KG1 (cell line): ENCODE measurements at places on chromosomes 3 and 15.

DNA sequence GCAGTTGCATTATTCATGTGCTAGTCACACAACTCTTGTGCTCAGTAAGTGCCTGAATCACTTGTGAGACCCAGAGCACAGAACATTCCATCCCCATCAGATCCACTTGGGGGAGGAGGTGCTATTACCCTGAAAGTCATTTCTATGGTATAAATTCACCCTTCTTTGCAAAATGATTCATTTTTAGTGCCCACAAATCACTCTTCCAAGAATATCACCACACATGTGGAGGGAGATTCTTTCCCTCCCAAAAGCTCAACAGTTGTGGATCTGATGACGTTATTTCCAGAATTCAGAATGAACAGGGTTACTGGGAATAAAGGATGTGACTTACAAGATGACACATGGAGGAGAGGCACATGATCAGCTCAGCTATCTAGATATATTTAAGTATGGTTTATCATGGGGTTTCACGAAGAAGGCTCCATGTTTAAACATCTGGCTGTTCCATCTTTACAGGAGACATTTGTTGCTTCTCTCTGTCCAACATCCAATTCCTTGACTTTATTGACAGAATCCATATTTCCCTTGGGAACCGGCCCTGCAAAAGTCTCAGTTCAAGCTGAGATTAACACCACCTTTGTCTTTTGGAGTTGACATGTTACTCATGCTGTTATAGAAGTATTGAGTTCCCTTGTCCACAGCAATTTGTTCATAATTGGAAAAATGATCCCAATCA is 214.2 kb upstream of the PROK2 start:
- no peak for DNase-seq

DNA sequence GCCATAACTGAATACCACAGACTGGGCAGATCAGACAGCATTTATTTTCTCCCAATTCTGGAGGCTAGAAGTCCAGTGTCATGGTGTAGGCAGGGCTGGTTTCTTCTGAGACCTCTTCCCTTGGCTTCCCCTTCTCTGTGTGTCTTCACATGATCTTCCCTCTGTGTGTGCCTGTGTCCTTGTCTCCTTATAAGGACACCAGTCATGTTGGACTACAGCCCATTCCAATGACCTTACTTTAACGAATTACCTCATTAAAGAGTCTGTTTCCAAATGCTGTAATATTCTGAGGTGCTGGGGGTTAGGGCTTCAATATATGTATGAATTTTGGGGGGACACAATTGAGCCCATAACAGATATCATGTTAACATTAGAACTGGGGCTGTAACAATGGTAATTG is 13.3 kb upstream of the RARRES1 start:
- no peak for DNase-seq

GRCh38 chr3:39657775-39658174 is 151.6 kb upstream of the MYRIP start:
- no peak for DNase-seq

DNA sequence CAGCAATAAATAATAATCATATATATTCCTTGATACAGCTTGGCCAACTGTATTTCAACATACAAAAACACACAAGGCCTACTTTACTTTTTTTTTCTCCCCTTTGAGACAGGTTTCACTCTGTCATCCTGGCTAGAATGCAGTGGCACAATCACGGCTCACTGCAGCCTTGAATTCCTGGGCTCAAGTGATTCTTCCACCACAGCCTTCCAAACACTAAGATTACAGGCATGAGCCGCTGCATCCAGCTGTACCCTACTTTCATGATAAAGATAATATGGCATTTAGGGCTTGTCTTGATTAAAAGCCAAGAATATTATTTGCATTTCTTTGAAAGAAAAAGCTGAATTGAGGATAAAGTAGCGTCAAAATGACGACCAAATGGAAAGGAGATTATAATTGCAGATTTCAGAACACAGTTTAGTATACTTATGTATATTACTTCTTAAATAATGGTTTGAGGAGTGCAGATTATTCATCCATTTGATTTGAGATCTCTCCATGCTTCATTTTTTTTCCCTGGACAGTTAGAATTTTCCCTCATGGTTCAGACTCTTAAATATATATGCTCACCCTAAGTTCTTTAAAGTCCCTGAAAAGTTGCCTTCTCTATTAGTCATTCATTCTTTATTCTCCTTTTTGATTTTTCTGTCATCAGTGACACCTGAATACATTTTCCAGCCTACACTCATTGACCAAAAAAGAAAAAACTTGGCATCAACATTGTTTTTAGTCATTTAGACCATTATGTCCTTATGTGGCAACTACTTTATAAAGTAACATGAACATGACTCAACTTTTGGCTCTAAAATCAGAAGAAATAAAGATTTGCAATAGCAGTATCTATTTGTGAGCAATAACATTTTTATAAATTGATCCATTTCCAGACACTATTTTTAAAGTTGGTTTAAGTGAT is 48.5 kb upstream of the MLF1 start:
- DNase-seq: no peak
